HEK293T (cell line): ENCODE measurements at places on chromosomes 5 and 9.

DNA sequence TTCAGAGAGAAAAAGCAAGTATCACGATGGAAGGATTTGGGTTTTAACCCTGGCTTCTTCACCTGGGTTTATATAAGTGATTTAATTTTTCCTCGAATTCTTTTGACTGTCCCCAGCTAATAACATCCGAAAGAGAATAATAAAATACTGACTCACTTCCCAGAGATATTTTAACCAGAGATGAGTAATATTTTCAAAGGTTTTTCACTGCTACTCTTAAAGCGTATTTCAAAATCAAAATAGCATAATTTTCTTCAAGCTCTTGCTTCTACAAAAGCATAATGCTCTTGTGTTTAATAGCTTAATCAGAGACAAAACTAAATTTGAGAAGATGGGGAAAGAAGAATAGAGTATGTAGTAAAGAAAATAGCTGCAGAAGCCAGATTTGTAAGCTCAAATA lies 215.2 kb upstream of the PTGER4 start:
- DNase-seq, result no peak

DNA sequence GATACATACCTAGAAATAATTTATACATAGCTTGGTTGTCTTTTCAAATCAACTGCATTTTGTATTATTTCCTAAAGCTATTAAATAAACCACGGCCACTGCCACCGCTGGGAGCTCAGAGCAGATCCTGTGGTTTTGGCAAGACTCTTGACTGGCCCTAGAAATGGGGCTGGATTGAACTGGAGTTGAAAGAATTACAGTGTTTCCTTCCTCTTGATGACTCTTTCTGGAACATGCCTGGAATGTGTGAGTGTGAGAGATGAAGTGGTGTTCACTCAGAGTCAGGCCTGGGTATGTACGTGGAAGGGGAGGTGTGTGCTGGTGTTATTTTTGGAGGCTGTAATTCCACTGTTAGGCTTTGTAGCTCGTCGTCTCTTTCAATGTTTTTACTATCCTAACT lies 45.9 kb downstream of the TEK start:
- no peak for DNase-seq

GRCh38 chr9:130570208-130570607 lies 9.2 kb upstream of the FUBP3 start:
- no peak for DNase-seq

GRCh38 chr5:148828511-148829247 lies 2.3 kb downstream of the ADRB2 start:
- no peak for DNase-seq

- DNase-seq, result no peak
Observed at GRCh38 chr5:164235300-164235891, 730.0 kb downstream of the MAT2B start.

DNA sequence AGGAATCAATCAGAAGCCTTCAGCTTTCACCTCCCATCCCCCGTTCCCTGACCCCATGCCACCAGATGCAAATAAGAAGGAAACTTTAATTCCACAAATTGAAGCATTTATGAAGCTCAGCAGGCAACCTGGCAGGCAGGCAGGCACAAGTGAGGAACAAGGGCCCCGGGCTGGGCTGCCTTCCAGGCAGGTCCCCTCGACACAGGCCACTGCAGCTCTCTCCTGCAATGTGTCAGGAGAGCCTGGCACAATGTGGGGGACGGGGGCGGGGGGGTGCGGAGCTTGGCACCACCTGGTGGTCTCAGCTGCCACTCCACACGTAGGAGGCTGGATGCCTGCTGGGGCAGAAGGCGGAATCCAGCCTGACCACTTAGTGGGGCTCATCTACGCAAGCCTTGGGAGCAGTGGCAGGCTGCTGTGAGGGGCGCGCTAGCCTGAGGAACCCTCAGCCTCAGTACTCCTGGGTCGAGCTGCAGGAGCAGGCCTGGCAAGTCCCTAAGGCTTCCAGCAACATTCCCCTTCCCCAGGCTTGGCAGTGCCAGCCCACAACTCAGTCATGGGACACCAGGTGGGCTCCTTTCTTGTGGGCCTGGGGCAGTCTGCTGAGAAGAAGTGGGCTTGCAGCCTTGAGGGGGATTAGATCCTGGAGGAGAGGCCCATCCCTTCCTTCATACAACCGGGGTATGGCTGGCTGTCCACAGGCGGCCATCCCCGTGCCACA lies 50.2 kb upstream of the KCNMB1 start:
- DNase-seq, result no peak

- DNase-seq, result no peak
Observed at GRCh38 chr9:32502464-32502863, 23.5 kb downstream of the RIGI start.

DNA sequence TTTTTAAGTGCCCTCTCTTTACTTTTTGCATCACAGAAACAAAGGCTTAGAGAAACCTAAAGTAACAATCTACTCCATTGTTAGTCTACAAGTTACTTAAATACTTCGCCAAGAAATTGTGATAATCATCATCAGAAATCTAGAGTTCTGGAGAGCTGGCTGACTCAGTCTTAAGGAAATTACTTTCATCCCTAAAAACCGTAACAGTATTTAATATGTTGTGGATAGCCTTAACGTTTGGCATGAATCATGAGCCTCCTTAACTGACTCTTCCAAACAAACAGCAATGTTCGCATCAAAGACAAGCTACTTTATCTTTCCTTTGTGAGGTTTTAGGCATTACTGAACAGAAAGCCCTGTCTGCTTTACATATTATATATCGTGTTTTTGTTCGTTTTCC lies 128.7 kb downstream of the NIPBL start:
- no peak for DNase-seq

- no peak for DNase-seq
Observed at GRCh38 chr5:125226825-125227224, 480.4 kb upstream of the ZNF608 start.

GRCh38 chr5:158938200-158938599 lies 161.5 kb downstream of the EBF1 start:
- DNase-seq, result no peak

GRCh38 chr5:59873113-59873512 lies 20.4 kb downstream of the PDE4D start:
- no peak for DNase-seq

DNA sequence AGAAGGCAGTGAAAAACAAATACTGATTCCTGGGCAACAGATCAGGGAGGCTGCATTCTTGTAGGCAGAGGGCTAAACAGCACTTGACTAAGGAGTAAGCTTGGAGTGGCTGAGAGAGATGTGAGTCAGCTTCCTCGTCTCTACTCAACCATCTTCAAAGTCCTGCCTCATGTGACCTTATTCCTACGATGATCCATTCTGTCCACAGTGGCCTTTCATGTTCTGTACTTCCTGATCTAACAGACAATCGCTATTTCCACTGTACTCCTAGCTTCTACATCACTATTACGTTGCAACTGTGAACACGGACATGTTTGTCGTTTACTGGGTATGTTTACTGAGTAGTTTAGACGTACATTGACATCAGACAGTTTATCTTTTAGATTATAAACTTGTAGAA lies 365.4 kb downstream of the ARL15 start:
- DNase-seq, result no peak

GRCh38 chr5:45109636-45110035 lies 300.9 kb downstream of the MRPS30 start:
- DNase-seq, result no peak

- no peak for DNase-seq
Observed at GRCh38 chr5:169328401-169328800, 27.5 kb upstream of the SLIT3 start.

- no peak for DNase-seq
Observed at GRCh38 chr9:108002371-108002956, 512.9 kb upstream of the KLF4 start.

- DNase-seq, result no peak
Observed at GRCh38 chr9:84773022-84773421, 103.5 kb downstream of the NTRK2 start.

GRCh38 chr9:99005651-99006050 lies 61.9 kb downstream of the COL15A1 start:
- DNase-seq, result no peak

DNA sequence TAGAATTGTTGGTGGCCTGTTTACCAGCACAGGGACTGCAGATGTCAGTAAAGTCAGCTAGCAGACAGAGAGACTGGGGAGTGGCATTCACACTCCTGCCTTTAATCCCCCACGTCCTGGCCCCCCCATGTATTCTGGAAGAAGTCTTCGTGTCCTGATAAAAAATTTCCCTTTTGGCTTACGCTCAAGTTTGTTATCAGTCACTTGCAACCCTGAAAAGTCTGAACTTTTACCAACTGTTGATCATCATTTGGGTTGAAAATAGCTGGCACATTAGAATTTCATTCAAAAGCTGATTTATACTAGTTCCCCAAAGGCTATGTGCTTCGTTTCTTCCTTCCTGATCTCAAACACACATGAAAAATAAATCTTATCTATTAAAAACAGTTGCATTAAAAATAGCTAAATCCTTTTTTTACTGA lies 5.8 kb upstream of the CRHBP start:
- no peak for DNase-seq

DNA sequence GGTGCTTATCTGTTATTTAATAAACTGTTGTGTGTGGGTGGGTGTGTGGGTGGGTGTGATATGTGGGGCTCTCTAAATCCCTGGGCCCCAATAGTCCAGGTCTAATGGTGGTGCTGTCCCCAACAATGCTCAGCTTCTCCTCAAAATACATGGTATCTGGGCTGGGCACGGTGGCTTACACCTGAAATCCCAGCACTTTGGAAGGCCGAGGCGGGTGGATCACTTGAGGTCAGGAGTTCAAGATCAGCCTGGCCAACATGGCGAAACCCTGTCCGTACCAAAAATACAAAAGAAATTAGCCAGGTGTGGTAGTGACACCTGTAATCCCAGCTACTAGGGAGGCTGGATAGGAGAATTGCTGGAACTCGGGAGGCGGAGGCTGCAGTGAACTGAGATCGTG lies 4.5 kb upstream of the ORM1 start:
- no peak for DNase-seq

DNA sequence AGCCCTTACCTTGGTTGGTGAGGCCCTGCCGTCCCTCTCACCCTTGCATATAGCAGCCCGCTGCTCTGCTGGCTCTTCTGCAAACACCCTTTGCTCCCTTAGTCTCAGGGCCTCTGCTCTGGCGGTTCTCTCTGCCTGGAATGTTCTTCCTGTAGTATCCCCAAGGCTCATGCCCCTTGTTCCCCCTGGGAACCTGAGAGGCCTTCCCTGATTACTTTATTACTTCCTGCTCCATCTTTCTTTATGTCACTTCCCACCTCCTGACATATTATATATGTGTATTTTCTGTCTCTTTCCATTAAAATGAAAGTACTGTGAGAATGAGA lies 73.9 kb upstream of the SPRY4 start:
- DNase-seq, result no peak

- DNase-seq, result peak; percentile 46
Observed at GRCh38 chr9:21317956-21318923, 13.1 kb upstream of the IFNA5 start.

DNA sequence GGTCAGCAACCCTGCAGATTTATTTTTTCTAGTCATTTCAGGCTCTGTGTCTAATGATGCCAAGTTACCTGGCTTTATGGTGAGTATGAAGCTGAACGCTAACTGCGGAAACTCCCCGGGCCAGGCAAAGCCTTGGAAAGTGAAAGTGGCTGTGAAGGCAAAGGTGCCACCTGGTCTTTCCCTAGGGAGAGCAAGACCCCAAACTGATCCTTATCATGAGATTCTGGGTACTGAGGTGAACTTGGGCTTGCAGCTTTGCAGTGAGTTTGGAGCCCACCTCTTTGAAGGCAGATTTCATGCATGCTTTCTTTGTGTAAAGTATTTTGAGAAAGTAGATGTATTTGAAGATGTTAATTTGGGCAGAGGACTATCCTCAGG lies 63.3 kb downstream of the CARTPT start:
- no peak for DNase-seq

GRCh38 chr5:98204798-98205197 lies 568.7 kb upstream of the RGMB start:
- no peak for DNase-seq

- DNase-seq, result no peak
Observed at GRCh38 chr9:115262477-115262876, 144.5 kb upstream of the TNC start.

DNA sequence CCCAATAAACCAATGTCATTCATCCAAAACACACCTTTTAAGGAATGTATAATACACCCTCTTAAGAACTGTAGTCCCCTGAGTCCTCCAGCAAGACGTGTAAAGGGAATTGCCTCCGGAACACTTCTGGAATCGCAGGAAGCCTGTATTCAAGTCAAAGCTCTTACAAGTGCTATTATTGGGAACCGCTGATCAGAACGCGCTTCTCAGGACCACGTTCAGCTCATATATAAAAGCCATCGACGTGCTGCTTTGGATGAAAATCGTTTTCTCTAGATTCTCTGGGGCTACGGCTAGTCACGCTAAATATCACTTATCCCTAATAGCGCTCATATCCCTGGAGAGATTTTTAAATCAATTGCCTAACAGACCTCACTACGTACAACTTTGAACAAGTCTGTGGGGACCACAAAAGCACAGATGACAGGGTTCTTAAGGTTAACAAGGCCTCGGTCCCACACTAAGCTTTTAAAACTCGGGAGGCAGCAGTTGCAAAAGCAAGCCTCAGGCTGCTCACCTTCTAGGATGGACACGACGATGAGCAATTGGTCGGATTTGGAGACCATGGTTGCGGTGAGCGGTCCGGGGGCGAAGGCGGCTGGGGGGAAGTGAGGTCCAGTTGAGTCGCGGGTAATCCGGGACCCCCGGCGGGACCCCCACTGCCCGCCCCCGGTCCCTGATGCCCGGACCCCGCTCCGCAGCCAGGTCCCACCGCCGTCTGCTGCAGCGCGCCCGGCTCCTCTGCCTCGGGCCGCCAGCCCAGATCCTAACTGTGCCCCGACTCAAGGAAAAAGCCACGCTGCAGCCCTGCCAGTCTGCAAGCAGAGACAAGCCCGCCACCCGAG lies 548 bp downstream of the CEP120 start:
- DNase-seq, result peak; percentile 17

DNA sequence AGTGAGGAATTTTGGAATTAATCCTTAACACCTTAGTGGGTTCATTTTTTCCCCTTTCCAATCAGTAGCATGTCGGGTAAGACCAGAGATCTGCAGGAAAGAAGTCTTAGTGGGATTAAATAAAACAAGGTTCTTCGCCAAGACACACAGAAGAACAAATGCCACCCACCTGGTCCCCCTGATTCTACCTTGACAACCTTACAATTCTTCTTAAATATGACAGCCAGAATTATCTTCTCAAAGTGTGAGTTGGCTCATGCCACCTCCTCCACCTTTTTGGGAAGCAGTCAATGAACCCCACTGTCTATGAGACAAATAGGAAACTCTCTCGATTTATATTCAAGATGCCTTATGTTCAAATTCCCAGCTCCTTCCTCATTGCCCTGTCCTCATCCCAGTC lies 105.1 kb downstream of the BRINP1 start:
- DNase-seq, result no peak

DNA sequence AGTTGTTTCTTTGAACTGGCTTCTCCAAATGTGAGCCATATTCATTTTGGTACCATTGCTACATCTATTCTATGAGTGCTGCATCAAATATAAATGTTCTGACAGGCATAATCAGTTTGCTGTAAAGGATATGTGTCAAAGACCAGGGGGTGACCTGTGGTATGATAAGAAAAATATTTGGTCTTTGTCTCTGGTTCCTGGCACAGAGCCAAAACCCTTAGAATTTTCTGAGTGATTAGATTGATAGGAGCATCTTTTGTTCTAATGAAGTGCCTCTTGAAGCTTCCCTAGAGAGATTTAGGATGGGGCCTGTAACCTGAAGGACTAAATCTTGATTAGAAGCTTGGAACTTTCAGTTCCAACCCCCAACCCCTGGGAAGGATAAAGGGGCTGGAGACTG lies 256.3 kb downstream of the NNT start:
- no peak for DNase-seq
